ENCODE measurements at places on chromosomes 1 and 21.

DNA sequence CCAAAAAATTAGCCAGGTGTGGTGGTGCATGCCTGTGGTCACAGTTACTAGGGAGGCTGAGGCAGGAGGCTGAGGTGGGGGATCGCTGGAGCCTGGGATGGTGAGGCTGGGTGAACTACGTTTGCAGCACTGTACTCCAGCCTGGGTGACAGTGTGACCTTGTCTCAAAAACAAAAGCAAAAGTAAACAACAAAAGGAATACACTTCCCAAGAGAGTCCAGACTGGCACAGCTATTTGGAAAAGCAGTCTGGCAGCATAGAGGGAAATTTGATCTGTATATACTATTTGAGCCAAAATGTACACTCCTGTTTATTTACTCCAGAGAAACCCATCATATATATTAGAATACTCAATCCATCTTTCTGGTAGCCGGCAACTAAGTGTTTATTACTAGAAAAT is 107.0 kb upstream of the HMCN1 start:
- DNase-seq, result no peak

DNA sequence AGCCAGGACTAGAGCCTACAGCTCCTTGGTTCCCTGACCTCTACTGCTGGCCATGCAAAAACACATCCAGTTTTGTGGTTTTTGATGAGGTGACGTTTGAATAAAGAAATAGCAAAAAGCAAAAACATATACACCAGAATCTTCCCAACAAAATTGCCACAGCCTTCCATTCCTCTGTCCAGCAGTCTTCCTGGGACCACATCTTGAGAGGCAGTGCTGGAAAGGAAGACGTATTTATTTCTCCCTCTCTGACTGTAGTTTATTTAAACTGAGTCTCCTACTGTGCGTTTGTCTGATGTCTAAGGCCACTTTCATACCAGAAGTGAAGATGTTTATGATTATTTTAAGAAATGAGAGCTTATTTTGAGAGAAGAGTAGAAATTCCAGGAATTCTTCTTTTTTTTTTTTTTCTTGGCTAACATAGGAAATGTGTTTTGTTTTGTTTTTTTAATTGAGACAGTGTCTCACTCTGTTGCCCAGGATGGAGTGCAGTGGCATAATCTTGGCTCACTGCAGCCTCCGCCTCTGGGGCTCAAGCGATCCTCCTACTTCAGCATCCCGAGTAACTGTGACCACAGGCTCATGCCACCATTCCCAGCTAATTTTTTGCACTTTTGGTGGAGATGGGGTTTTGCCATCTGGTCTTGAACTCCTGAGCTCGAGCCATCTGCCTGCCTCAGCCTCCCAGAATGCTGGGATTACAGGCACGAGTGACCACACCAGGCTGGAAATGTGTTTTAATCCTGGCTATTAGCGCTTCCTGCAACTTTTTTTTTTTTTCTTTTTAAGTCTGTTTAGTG is 118.5 kb downstream of the ITSN1 start:
- DNase-seq, result peak; percentile 27

- peak; percentile 85 for DNase-seq
Observed at GRCh38 chr1:17768651-17769241, 13.6 kb downstream of the ACTL8 start.

- no peak for DNase-seq
Observed at GRCh38 chr1:215777370-215777925, 210.3 kb downstream of the KCTD3 start.

DNA sequence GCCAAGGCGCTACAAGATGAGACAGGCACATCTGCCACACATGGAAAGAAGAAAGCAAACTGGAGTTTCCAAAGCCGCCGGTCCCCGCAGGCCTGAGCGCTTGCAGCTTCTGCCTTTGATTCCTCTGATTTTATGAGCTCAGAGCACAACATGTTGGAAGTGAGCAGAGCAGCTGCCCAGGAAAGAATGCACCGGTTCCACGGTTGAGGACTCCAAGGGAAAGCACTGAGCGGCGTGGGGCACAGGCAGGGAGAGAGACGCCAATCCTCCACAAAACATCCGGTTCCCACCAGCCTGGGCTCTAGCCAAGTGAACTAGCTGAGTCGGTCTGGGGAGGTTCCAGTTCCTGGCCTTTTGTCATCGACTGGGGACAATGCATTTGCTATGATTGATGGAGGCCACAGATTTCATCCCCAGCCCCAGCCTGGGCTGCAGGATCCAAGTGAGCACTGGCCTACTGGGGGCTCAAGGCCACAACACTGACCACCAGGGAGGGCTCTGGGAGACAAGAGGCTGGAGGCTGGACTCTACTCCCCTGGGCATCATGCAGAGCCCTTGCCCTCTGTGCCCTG is 253.1 kb upstream of the IRF2BP2 start:
- peak; percentile 89 for DNase-seq

- no peak for DNase-seq
Observed at GRCh38 chr1:160412028-160412362, 11.6 kb downstream of the VANGL2 start.
